ENCODE measurements at places on chromosomes 3 and 15.

DNA sequence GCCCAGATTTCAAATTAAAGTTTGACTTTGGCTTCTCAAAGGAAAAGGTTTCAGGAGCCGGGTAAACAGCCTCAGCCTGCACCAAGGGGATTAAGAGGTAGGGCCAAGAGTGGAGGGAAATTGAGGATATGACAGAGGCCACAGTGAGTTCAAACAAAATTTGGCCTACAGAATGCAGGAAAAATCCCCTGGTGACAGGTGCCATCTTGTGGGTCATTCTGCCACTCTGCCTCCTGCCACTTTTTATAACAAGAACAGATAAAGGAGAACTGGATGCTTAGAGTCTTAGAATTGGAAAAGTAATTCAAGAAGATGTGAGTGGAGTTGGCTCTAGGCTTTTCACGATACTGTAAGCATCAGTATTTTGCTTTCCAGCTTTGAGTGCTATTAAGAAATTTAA lies 253.2 kb downstream of the NR2F2 start:
- DNase-seq = no peak

- DNase-seq = no peak
These were observed 95.5 kb downstream of the MBNL1 start for GRCh38 chr3:152364237-152364636.

GRCh38 chr3:169342652-169343505 lies 320.6 kb downstream of the MECOM start:
- DNase-seq = no peak

DNA sequence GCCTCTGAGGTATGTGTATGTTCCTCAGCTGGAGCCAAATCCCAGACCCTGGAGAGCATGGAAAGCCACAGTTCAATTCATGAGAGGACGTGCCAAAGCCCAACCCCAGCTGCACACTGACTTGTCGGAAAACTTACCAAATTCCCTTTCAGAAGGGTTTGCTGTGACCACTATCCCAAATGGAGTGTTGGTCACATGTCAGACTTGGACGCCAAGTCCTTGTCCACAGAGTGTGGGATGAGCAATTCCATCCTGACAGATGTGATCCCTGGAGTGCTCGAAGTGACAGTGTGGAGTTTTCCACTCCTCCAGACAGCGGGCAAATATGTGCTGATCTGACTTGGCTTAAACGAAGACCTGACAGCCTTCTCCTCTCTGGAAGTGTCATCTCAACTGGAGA lies 71.2 kb downstream of the RORA start:
- no peak for DNase-seq

DNA sequence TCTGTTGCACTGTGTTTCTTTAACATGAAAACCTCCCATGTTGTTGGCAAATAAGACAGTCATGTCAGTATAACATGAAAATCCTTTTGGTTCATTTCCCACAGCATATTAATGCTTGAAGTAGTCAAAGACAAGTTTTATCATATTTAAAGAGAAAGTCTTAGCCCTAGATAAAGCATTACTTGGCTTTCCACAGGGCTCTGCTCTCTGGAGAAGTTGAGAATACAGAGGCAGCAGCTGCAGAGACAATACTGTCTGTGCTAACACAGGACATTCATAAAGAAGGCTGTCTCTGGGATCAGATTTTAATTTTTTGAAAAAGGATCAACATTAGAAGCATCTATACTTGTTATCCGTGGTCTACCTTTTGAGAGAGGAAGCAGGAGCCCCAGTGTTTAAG lies 103.4 kb upstream of the SAMMSON start:
- DNase-seq = no peak

- no peak for DNase-seq
These were observed 29.6 kb upstream of the CRTC3 start for GRCh38 chr15:90500171-90500570.

GRCh38 chr3:97388774-97389173 lies 375.8 kb upstream of the ARL6 start:
- DNase-seq = no peak

GRCh38 chr3:178325330-178325729 lies 210.9 kb upstream of the KCNMB2 start:
- DNase-seq = no peak

GRCh38 chr3:31953091-31953490 lies 28.0 kb downstream of the OSBPL10 start:
- no peak for DNase-seq

- DNase-seq = no peak
These were observed 643 bp downstream of the CDAN1 start for GRCh38 chr15:42736178-42736792.

GRCh38 chr3:129231331-129232119 lies 17.9 kb upstream of the COPG1 start:
- no peak for DNase-seq

- no peak for DNase-seq
These were observed 100.1 kb upstream of the TSC22D2 start for GRCh38 chr3:150308037-150308319.

DNA sequence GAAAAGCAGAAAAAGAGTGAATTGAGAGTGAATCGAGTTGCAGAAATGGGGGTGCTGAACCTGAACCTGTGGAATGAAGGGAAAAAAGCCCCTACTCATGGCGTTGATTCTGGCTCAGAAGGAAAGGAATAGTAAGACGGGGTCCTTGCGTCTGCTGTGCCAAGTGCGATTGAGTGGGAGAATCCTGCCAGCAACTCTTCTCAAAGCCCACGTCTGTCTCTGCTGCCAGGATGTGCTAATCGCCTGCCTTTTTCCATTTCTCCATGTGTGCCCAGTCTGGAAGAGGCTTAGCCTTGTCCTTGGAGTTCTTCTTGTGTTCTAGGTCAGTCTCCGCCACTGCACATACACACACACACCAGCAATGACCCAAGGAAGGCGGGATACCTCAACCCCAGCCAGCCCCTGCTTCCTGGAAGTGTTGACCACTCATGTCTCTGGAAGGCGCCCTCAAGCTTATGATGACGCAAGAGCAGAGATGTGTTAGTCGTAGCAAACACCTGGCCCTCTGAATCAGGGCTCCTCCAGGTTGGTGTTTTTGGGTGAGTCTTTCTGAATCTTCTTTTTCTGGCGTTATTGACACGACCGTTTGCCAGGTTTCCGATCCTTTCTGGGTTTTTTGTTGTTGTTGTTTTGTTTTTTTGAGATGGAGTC lies 262.4 kb upstream of the PROK2 start:
- no peak for DNase-seq
